ENCODE measurements at places on chromosomes 6 and 20.

GRCh38 chr20:49029203-49029602 is 16.9 kb upstream of the CSE1L start:
- no peak for DNase-seq

GRCh38 chr6:140554421-140554820 is 1180.0 kb upstream of the CITED2 start:
- no peak for DNase-seq

DNA sequence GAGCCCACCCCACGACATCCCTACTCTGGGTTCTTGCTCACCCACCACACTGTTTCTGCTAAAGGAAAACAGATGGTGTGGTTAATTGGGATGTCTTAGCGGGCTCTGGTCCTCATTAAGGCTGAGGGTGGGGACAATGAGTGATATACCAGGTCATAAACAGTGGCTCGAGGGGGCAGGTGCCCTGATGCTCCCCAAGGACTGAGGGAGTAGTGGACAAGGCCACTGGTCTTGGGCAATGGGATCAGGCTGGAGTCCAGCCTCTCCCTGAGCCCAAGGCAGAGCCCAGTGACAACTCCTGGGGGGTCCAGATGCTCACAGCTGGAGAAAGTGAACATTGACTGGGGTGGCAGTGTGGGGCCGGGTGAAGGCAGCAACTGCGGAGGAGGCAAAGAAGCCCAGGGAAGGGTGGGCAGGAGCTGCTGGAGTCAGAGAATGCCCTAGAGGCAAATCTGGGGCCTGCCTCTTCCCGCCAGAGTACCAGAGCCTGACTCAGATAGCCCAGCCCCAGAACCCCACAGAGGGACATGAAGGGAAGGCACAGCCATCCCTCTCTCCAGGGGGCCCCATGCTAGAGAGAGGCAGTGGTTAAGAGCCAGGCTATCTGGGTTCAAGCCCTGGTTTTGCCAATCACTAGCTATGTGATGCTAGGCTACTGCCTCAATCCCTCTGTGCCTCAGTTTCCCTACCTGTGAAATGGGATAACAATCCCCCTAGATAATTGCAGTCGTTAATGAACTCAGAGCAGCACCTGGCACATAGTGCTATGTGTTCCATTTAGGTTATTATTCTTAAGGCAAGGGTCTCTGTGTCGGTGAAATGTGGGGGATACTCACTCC is 72.3 kb downstream of the MRPL14 start:
- no peak for DNase-seq

- DNase-seq = no peak
Measured at GRCh38 chr6:170524172-170524502, 29.0 kb downstream of the PSMB1 start.

GRCh38 chr6:128400875-128401274 is 119.5 kb downstream of the PTPRK start:
- DNase-seq = no peak

DNA sequence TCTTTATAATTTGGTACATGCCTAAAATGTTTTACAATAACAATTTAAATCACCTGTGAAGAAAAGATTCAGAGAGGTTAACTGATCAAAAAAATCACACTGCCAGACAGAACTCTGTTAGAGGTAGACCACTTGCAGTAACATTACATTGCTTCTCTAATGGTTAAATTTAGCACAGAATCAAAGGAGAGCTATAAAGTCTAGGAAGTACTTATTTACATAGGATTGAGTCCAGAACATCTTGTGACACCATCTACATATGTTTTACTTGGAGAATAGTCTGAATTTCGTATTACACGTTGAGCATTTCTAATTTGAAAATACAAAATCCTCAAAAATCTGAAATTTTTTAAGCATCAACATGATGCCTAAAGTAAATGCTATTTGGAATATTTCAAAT is 17.2 kb upstream of the TBC1D20 start:
- DNase-seq = no peak

- DNase-seq = peak; percentile 0
Measured at GRCh38 chr6:40341726-40342125, 245.4 kb downstream of the LRFN2 start.

DNA sequence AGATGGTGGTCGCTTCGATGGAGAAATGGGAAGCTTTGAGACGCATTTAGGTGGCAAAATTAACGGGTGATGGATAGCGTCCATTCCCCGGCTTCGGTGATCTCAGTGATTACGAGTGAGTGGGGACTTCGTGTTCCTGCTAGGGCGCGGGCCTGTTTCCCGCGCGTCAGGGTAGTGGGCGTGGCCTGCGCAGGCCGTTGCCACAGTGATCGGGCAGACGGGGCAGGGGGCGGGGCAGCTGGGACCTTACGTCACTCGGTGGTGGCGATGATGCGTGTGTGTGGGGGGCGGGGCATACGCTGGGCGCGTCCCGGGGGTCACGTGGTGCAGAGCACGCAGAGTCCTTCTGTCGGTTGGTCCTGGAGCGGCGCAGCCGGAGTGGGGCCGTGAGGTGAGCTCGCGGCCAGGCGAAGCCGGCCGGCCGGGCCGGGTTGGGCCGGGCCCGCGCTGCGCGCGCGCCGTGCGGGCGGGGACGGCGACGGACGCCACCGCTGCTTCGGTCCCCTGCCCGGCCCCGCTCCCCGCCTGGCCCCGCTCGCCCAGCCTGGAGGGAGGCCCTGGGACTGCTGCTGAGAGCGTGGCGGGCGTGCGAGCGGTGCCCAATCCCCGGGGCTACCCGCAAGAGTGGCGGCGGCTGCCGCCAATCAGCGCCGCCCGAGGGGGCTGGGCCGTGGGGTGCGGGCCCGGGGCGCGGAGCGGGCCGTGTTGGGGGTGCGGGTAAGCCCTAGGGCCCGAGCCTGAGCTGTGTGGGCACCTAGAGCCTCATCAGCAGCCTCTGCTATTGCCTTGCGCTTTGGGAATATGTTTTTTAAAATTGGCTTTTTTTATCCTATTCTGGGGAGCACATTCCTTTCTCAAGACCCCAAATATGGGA is at the start of gene PHF20:
PHF20 (plus strand) TSS at position 327 of the 874 bp plus-strand sequence. CDS start 29,508 bp downstream, outside the sequence.
- peak; percentile 99 for DNase-seq

DNA sequence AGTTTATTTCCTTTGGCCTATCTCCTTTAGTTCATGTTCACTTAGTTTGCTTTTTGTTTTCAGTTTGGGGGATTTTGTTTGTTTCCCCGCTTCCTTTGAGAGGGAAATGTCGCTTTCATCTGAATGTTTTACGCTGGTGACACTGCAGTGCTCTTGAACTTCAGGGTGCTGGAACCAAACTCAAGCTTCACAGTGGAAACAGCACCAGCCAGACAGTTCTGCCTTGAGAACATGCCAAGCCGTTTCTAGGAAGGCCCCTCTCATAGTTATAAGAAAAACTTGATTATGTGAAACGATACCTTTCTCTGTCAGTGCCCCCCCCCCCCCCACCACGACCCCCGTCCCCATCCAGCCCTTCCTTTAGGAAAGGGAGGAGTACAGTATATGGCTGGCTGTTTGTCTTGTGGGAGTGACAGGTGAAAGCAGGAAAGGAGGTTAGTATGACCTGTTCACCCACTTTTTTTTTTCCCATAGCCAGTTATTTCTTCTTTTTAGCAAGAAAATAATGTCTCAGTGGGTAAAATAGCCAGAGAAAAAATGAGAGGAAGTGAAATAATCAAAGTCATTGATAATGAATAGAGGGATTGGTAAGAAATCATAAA is 130.1 kb downstream of the LRRC1 start:
- DNase-seq = no peak
